ENCODE measurements at places on chromosomes 16 and 17.
A peak's percentile ranks its signal among the peaks of the same experiment; 100 is the strongest.

GRCh38 chr16:30397056-30397455, 1.8 kb downstream of the ZNF48 start:
- no peak for DNase-seq

GRCh38 chr16:86995456-86995855, 321.7 kb downstream of the C16orf95 start:
- DNase-seq = no peak

GRCh38 chr17:56326001-56326359, 172.7 kb downstream of the ANKFN1 start:
- no peak for DNase-seq

GRCh38 chr17:60989846-60990245, 312.2 kb downstream of the BCAS3 start:
- no peak for DNase-seq

DNA sequence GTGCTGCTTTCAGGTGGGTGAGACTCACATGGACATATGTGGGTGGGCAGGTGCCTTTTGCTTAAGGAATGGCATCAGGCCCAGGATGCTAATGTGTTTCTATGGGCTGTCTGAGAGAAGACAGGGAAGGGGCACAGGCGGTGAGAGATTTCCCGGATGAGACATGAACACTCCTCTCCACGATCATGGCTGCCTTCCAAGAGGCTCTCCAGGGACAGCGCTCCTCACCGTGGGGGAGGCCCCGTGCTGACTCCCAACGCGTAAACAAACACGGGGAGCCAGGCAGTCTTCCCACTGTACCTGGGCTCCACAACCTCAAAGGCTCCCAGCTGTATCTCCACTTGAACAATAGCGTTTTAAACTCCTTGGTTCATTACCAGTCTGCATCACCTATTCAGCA, 42.8 kb downstream of the CDK5R1 start:
- DNase-seq = peak; percentile 20

GRCh38 chr17:63571632-63572310, 21.5 kb downstream of the DCAF7 start:
- peak; percentile 86 for DNase-seq

- DNase-seq = no peak
Measured at GRCh38 chr17:78609191-78609641, 32.0 kb upstream of the DNAH17 start.

- no peak for DNase-seq
Measured at GRCh38 chr17:67751101-67752074, 33.7 kb downstream of the NOL11 start.

DNA sequence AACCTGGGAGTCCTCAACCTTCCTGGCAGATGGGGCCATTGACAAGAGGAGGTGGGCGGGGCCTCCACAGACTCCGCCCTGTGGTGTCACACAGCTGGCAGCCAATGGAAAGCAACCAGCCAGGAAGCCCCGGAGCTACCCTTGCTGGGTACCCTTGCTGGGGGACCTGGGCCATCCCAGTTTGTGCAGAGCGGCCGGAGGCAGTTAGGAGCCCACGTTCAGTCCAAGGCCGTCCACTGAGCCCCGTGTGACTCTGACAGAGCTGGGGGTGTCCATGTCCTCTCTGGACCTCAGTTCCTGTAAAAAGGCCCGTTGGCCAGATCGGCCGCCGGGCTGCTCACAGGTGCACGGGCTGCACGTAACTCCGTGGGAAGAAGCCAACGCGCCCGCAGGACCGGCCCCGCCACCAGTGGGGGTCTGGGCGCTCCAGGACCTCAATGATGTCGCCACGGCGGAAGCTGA, 17.1 kb upstream of the FAM83G start:
- no peak for DNase-seq

- peak; percentile 7 for DNase-seq
Measured at GRCh38 chr16:23013484-23013883, 135.8 kb downstream of the USP31 start.

DNA sequence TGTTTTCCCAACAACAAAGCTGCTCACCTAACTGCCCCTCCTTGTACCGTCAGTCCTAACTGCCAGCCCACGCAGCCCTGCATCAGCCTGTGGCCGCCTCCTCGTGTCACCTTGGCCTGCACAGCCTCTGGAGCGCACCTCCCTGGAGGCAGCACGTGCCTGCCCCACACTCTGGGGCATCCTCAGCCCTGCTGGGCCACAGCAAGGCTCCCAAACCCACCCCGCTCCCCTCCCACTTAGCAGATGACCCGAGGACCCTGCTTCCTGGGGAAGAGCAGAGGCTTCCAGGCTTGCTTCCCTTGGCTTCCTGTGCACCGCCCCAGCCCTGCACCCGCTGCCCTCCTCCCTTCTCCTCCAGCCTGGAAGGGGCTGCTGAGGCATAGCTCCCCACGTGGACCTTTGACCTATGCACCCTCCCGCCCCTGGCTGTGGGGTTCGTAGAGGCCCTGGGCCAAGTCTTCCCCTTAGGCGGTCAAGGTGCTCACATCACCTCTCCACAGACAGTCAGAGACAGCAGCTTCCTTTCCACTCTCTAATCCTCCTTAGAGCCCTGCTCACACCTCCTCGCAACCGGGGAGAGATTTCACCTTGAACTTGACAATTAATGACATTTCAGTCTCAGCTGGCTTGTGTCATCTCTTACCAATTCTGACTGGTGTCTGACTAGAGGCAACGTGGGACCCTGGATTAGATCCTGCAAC, 115.0 kb downstream of the MGAT5B start:
- DNase-seq = no peak

Measured in iris pigment epithelial cell (primary cell).